ENCODE measurements at places on chromosomes 7 and 10.

- DNase-seq, result peak; percentile 56
These were observed 67.8 kb downstream of the EGFR start for GRCh38 chr7:55086413-55087201.

DNA sequence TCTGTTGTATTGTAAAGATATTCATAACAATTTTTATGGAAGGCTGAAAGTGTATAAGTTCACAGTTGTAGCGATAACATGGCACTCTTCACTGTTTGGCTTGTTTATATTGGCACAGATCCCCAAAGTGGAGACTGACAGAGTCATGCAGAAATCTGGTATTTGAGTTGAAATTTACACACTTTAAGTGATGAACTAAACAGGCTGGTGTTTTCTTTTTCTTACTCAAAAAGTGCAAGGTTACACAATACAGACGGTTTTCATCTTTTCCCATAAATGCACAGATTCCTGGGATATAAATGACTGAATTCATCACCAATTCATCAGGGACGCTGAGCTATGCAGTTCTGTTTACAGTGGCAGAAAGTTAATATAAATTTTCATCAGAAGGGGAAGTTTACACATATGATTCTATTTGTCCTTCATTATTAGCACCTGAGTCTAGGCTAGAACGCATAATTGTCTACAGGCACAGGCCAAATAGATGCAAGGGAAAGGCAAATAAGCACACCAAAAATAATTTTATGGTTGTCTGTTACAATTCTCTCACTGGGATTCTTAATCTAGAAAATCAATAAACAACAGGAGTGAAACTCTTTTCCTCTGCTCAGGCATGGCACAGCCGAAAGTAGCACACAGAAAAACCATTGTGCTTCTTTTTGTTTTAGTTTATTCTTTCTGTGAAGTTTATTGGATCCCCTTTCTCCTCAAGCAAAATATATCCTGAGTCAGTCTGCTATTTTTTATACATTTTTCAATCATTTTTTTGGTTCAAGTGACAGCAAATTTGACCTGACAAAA lies 88.0 kb downstream of the FOXP2 start:
- no peak for DNase-seq

- no peak for DNase-seq
These were observed 59.0 kb downstream of the TBXAS1 start for GRCh38 chr7:139887992-139888481.

DNA sequence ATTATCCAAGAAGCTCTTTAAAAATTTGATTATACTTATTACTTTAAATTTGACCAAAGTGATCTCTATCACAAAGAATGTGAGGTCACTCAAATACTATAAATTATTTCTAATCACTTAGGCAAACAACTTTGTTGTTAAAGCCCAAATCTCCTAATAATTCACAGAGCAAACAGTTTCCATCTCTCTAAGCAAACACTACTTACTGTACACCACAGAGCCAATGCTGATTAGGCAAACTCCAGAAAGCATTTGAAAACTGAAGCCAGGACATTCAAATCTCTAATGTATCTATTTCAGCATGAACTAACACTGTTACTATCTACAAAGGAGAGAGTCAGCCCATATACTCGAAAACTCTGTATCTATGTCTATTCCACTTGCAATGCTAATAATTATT lies 107.1 kb downstream of the RNF32 start:
- no peak for DNase-seq

DNA sequence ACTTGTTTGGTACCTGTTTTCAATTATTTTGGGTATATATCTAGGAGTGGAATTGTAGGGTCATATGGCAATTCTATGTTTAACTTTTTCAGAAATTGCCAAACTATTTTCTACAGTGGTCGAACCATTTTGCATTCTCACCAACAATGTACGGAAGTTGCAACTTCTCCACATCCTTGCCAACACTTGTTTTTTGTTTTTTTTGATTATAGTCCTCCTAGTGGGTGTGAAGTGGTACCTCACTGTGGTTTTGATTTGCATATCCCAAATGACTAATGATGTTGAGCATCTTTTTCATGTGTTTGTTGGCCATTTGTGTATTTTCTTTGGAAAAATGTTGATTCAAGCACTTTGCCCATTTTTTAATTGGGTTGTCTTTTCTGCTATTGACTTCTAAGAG lies 122.1 kb downstream of the RPS24 start:
- DNase-seq, result no peak

DNA sequence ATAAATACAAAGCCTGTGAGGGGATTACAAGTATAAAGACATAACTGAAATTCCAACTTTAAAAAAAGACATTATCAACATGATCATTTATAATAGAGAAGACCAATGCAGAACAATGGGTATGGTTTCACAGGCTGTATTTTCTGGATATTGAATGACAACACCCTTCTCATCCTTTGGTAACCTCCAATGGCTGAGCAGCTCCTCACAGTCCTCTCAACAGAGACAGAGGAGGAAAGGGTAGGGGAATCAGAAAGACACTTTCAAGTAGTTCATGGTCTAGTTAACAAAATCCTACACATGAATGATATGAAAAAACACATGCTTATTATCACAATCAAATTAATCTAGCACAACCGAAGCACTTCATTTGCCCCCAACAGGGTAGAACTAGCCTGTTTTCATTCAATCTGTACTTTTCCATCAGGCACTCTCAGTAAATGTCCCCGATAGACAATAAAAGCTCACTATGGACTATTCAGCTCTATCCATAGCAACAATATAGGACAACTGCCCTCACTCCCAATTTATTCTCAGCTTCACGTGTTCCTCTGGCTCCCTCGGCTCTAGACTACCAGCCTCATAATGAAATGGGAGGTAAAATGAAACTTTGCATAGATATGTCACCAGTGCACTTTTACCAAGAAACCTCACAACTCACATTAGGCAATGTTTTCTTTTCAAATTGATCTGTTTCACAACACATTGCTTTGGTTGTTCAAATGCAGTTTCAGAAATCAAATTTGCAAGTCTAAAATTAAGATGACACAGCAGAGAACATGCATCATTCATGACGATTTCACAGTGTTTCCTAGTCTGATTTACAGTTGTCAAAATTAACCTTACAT lies 211.4 kb downstream of the THSD7A start:
- no peak for DNase-seq

- no peak for DNase-seq
These were observed 44.2 kb downstream of the LRMDA start for GRCh38 chr10:75475460-75476182.

- no peak for DNase-seq
These were observed 54.6 kb downstream of the EEPD1 start for GRCh38 chr7:36207451-36208291.

- no peak for DNase-seq
These were observed 153.3 kb upstream of the INSYN2A start for GRCh38 chr10:127349737-127350136.
